Activated T-helper 1 cell treated with Interleukin-2 at 50 U/mL for 16 hours (primary cell): ENCODE measurements at places on chromosomes 2 and 18.

DNA sequence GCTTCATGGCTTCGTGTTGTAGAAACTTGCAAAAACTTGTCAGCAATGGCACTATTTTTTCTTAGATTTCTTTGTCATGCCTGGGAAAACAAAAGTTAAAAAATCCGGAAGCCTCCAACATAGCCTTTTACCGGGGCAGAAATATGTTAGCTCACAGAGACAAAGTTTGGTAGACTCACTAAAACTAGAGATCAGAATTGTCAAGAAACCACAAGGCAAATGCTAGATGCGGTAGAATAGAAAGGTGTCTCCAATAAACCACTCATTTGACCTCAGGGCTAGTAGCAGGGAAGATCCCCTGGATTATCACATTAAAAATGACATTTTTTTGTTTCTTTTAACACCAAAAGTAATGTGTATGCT is 405 bp downstream of the CASP10 start:
- no peak for DNase-seq

- DNase-seq: no peak
Measured at GRCh38 chr2:38214209-38214717, 138.3 kb upstream of the CYP1B1 start.

DNA sequence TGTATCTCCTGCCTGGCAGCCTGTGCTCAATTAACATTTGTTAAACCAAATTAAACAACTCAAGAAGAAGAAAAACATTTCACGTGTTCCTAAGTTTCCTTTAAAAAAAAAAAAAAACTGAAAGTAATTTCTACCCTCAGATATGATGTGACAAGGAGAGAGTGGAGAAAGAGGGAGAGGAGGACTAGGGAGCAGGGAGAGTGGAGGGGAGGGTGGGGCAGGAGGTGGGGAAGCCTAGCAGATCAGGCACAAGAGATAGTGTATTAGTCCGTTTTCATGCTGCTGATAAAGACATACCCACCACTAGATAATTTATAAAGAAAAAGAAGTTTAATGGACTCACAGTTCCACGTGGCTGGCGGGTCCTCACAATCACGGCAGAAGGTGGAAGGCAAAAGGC is 46.4 kb downstream of the CYP1B1 start:
- no peak for DNase-seq

- no peak for DNase-seq
Measured at GRCh38 chr2:46232860-46233259, 64.3 kb upstream of the EPAS1 start.

DNA sequence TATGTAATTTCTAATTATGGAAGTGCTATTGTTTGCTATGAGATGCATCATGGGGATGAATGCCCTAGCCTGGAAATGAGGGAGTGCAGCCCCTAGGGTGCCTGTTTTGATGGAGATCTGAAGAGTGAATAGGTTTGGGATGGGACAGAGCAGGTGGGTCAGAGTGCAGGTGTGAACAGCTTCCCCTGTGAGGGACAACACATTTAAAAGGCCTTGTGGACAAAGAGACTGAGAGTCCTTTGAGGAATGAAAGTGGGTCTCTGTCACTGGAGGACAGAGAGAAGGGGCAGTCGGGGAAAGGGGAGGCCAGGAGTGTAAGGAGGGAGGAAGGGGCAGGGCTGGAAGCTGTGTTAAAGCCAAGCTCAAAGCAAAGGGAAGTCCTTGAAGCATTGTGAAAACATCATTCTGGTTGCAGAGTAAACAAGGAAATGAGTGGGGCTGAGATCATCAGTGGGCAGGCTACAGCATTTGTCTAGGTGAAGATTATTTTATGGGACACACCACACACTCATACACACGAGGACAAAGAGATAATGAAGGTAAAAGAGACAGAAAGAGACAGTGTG is 877.6 kb downstream of the SLC4A3 start:
- DNase-seq: no peak
